ENCODE measurements at places on chromosomes 13 and 19.

- DNase-seq, result no peak
These were observed 2101.7 kb upstream of the PCDH20 start for GRCh38 chr13:63517371-63517770.

GRCh38 chr13:61094865-61095264 lies 320.8 kb downstream of the PCDH20 start:
- no peak for DNase-seq

- no peak for DNase-seq
These were observed 48.5 kb downstream of the TDRD12 start for GRCh38 chr19:32767951-32768679.

DNA sequence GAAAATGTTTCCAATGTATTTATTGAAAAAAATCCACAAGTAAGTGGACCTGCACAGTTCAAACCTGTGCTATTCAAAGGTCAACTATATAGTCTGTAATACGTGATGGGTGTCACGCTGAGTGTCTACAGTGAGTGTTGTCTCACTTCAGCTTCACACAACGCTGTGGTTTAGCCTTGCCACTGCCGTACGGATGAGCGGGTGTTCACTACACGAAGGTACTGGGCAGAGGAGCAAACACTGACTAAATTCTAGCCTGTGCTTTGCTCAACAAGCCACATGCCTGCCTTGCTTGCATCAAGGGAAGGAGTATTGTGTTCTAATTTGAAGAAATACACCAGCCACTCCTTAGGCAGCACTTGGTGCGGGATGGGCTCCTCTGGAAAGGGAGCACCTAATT lies 3.4 kb upstream of the FFAR3 start:
- no peak for DNase-seq

DNA sequence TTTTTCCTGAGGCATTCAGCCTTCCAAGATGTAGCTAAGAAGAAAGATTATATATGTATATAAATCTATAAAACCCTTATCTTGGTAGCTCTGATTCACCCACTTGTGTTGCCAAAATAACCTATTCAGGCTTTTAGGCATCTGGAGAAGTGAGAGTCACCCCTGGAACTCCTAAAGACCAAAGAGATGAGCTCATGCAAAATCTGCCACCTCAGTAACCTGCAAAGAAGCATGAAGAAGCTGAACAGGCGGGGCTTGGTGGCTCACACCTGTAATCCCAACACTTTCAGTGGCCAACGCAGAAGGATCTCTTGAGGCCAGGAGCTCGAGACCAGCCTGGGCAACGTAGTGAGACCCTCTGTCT lies 393.7 kb downstream of the FOXO1 start:
- DNase-seq, result no peak

- no peak for DNase-seq
These were observed 8.9 kb upstream of the NR2F6 start for GRCh38 chr19:17254636-17255035.

DNA sequence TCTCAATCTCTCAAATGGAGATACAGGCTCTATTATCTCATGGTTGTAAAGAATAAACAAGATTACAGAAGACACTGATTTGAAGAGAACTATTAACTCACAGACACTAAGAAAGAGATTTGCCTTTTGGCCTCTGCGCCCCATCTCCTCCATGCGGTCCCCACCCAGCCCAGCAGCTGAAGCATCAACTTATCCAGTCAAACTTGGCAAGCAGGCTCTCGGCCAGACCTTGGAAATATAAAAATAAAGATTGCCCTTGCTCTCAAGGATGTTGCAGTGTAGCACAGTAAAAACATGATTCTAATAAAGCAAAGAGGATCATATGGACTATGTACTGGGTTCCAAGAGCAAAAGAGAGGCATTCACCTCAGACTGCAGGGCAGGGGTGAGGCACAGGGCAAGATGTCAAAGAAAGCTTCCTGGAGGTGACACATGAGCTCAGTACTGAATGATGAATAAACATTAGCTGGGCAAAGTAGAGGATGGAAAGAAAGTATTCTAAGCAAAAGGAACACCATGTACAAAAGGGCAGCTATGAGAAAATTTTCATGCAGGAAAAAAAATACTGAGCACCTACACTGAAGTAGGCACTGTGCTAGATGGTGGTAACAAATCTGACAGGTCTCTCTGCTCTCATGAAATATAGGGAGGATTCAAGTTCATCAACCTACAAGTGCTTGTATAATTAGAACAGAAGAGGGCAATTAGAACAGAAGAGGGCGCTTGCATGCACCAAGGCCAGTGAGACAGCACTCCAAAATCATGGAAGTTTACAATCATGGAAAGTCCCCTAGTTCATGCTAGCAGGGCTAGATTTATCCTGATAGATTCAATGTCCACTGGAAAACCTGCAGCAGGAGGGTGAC lies 85.0 kb downstream of the SACS start:
- no peak for DNase-seq
